ENCODE measurements at places on chromosomes 2 and 18. TPM values are rescaled to one million over a fixed set of nuclear protein-coding genes. Genes with fewer than 3 reads are reported as not detected.

DNA sequence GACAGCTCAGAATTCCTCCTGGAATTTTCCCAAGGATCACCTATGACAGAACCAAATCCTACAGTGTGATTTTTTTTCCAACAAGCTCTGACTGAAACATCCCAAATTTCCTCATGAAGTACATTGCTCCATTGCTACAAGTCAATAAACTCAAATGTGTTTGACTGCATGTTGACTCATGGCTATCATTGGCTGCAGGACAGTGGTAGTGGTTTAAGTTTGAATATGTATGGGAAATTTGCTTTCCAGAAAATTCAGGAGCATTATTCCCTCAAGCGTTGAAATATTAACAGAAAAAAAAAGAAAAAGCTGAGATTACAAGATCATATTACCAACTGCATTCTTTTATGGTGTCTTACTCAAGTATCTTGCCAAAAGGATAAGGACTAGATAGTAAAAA is 402.8 kb upstream of the DSEL start:
- no peaks in the 10 kb centered on the region for H3K4me1 ChIP-seq
- no peak for DNase-seq
- H3K4me3 ChIP-seq, result no peak overlapping the region
- H3K36me3 ChIP-seq, result no peaks in the 10 kb centered on the region
- H3K27ac ChIP-seq, result no peak overlapping the region

The SKA1 gene
- 0.61 TPM for total RNA-seq

GRCh38 chr2:16221461-16222010 is 281.2 kb downstream of the MYCN start:
- no peak overlapping the region for H3K27ac ChIP-seq
- H3K4me1 ChIP-seq, result no peaks in the 10 kb centered on the region
- no peaks in the 10 kb centered on the region for H3K36me3 ChIP-seq

The IL36A gene
- total RNA-seq, result not detected

The FAM161A gene
- total RNA-seq, result 2.8 TPM

- no peaks in the 10 kb centered on the region for H3K27me3 ChIP-seq
- no peak for DNase-seq
- peaks cover 4% of the 10 kb centered on the region for H3K4me1 ChIP-seq
- no peaks in the 10 kb centered on the region for H3K36me3 ChIP-seq
- no peak overlapping the region for H3K27ac ChIP-seq
These were observed 30.2 kb downstream of the CMPK2 start for GRCh38 chr2:6835467-6835866.

GRCh38 chr2:142076317-142076716 is 54.5 kb downstream of the LRP1B start:
- no peaks in the 10 kb centered on the region for H3K27me3 ChIP-seq
- H3K36me3 ChIP-seq, result no peaks in the 10 kb centered on the region
- no peak overlapping the region for H3K27ac ChIP-seq
- no peaks in the 10 kb centered on the region for H3K4me1 ChIP-seq
- DNase-seq, result no peak

GRCh38 chr18:30113454-30113853 is 929.1 kb downstream of the DSC3 start:
- H3K27ac ChIP-seq, result no peak overlapping the region
- no peaks in the 10 kb centered on the region for H3K27me3 ChIP-seq
- no peak overlapping the region for H3K4me3 ChIP-seq
- no peaks in the 10 kb centered on the region for H3K36me3 ChIP-seq
- no peaks in the 10 kb centered on the region for H3K4me1 ChIP-seq

The PJVK gene
- total RNA-seq, result 1.6 TPM

The STPG4 gene
- total RNA-seq, result not detected

The SAG gene
- total RNA-seq, result not detected

- H3K4me3 ChIP-seq, result no peak overlapping the region
- no peaks in the 10 kb centered on the region for H3K36me3 ChIP-seq
- DNase-seq, result no peak
- H3K27me3 ChIP-seq, result no peaks in the 10 kb centered on the region
- H3K27ac ChIP-seq, result no peak overlapping the region
- no peaks in the 10 kb centered on the region for H3K4me1 ChIP-seq
These were observed 159.2 kb downstream of the RIT2 start for GRCh38 chr18:42956287-42956686.

- no peaks in the 10 kb centered on the region for H3K27me3 ChIP-seq
- H3K36me3 ChIP-seq, result no peaks in the 10 kb centered on the region
- no peak overlapping the region for H3K27ac ChIP-seq
- H3K4me1 ChIP-seq, result no peaks in the 10 kb centered on the region
These were observed 22.5 kb upstream of the ACVR1 start for GRCh38 chr2:157898591-157898996.

- H3K36me3 ChIP-seq, result no peaks in the 10 kb centered on the region
- DNase-seq, result no peak
- no peak overlapping the region for H3K27ac ChIP-seq
These were observed 164.8 kb upstream of the SYT4 start for GRCh38 chr18:43442131-43442530.

The APOB gene
- 20.0 TPM for total RNA-seq

DNA sequence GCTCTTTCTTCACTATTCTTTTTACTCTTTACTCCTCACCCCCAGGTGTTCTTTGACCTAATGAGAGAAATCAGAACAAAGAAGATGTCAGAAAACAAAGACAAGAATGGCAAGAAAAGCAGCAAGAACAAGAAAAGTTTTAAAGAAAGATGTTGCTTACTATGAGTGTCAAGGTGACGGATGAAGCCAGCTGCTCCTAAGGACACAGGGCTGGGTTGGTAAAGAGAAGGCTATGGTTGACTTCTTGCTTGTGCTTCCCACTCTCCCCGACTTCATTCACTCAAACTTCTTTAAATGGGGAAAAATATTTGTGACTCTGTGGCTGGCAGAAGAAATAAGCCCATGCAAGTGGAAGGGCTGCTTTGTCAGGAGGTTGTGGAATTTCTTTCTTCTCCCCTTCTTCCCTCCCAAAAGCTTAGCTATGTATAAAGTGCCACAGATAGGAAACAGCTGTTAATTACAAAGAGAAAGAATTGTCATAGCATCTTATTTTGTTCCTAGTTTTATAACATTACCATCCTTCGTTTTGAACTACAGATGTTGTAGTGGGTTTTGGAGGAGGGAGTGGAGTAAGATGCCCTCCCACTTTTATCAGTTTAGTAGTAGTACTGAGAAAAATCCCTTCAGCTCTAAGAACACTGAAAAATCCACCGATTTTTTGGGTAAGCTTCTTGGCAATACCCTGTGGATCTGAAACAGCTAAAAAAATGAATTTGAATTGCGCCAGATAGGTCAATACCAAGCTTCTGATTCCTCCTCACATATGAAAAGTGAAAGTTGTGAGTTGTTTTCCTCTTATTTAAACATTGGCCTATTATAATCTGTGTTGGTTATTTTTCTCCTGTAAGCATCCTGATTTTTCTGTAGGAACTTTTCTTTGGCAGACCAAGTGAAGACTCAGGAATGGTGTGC is 40.7 kb downstream of the RALB start:
- DNase-seq, result no peak
- peaks cover 31% of the 10 kb centered on the region for H3K4me1 ChIP-seq
- H3K4me3 ChIP-seq, result no peak overlapping the region

GRCh38 chr18:50719471-50720324 is 100.1 kb downstream of the MRO start:
- no peaks in the 10 kb centered on the region for H3K27me3 ChIP-seq
- H3K36me3 ChIP-seq, result no peaks in the 10 kb centered on the region
- no peak overlapping the region for H3K27ac ChIP-seq

GRCh38 chr18:11004951-11005350 is 144.4 kb downstream of the PIEZO2 start:
- H3K27me3 ChIP-seq, result no peaks in the 10 kb centered on the region
- H3K27ac ChIP-seq, result no peak overlapping the region
- DNase-seq, result no peak
- no peak overlapping the region for H3K4me3 ChIP-seq
- no peaks in the 10 kb centered on the region for H3K36me3 ChIP-seq

- no peak overlapping the region for H3K27ac ChIP-seq
- H3K36me3 ChIP-seq, result no peaks in the 10 kb centered on the region
- H3K4me1 ChIP-seq, result peaks cover 7% of the 10 kb centered on the region
- H3K27me3 ChIP-seq, result no peaks in the 10 kb centered on the region
These were observed 10.1 kb downstream of the INPP1 start for GRCh38 chr2:190353537-190353899.

The PIEZO2 gene
- total RNA-seq, result 0.12 TPM

The OR6B2 gene
- not detected for total RNA-seq

GRCh38 chr18:48752928-48753327 is 197.8 kb downstream of the SMAD7 start:
- H3K4me1 ChIP-seq, result peaks cover 63% of the 10 kb centered on the region
- no peaks in the 10 kb centered on the region for H3K27me3 ChIP-seq
- H3K27ac ChIP-seq, result no peak overlapping the region
- H3K36me3 ChIP-seq, result peaks cover under 1% of the 10 kb centered on the region
- DNase-seq, result no peak
- no peak overlapping the region for H3K4me3 ChIP-seq

GRCh38 chr2:230552181-230552580 is 136.2 kb downstream of the SP100 start:
- no peak overlapping the region for H3K4me3 ChIP-seq
- no peak overlapping the region for H3K27ac ChIP-seq
- H3K27me3 ChIP-seq, result no peaks in the 10 kb centered on the region
- no peaks in the 10 kb centered on the region for H3K4me1 ChIP-seq
- DNase-seq, result no peak

- H3K27ac ChIP-seq, result no peak overlapping the region
- no peak for DNase-seq
- no peaks in the 10 kb centered on the region for H3K27me3 ChIP-seq
These were observed 58.5 kb upstream of the MSH6 start for GRCh38 chr2:47724221-47724981.

DNA sequence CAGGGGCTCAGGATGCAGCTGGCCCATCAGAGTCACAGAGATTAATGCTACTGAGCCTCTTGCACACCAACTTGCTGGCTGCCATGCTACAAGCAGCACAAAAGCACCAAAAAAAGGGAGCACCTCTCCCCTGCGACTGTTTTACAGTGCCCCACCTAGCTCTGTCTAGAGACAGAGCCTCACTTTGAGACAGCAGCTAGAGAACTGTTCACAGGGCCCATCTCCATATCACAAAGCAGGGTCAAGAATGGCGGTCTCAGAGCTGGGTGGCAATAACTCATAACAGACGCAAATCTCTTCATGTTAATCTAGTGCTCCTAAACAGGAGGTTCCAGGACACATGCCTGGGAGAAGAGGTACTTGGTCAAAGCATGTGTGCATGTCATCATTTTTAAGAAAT is 953.0 kb downstream of the DCDC2C start:
- no peaks in the 10 kb centered on the region for H3K4me1 ChIP-seq
- no peak overlapping the region for H3K27ac ChIP-seq
- H3K4me3 ChIP-seq, result no peak overlapping the region
- no peaks in the 10 kb centered on the region for H3K27me3 ChIP-seq
- no peaks in the 10 kb centered on the region for H3K36me3 ChIP-seq
- DNase-seq, result no peak

GRCh38 chr18:33901894-33902512 is 322.7 kb downstream of the NOL4 start:
- H3K4me3 ChIP-seq, result no peak overlapping the region
- no peaks in the 10 kb centered on the region for H3K36me3 ChIP-seq
- no peaks in the 10 kb centered on the region for H3K27me3 ChIP-seq
- H3K27ac ChIP-seq, result no peak overlapping the region
- DNase-seq, result no peak

The TUBB6 gene
- 75.1 TPM for total RNA-seq

The IL1F10 gene
- not detected for total RNA-seq

DNA sequence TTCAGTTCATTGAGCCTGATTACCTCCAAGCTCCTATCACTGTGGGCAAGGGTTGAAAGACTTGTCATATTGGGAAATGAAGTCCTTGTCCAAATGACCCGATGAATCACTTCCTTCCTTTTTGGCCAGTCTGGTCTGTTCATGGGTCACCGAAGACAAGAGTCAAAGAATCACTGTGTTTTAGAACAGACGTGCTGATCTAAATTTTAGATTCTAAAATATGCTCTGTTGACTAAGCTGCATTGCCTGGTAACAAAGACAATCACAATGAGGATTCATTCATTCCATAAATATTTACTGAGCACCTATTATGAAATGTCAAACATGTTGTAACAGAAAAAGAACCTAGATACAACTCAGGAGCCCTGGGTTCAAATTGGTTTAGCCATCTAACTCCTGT is 99.4 kb upstream of the RND3 start:
- no peaks in the 10 kb centered on the region for H3K36me3 ChIP-seq
- no peak overlapping the region for H3K4me3 ChIP-seq
- no peak overlapping the region for H3K27ac ChIP-seq
- H3K4me1 ChIP-seq, result no peaks in the 10 kb centered on the region
- DNase-seq, result no peak
- no peaks in the 10 kb centered on the region for H3K27me3 ChIP-seq

GRCh38 chr2:3168230-3168891 is 209.3 kb downstream of the EIPR1 start:
- H3K36me3 ChIP-seq, result no peaks in the 10 kb centered on the region
- H3K27ac ChIP-seq, result no peak overlapping the region
- no peak overlapping the region for H3K4me3 ChIP-seq
- no peak for DNase-seq
- no peaks in the 10 kb centered on the region for H3K27me3 ChIP-seq

The RBMS1 gene
- 68.2 TPM for total RNA-seq

GRCh38 chr2:41319437-41319836 is 728.4 kb upstream of the PKDCC start:
- H3K27me3 ChIP-seq, result no peaks in the 10 kb centered on the region
- H3K27ac ChIP-seq, result no peak overlapping the region
- no peaks in the 10 kb centered on the region for H3K4me1 ChIP-seq
- DNase-seq, result no peak
- no peaks in the 10 kb centered on the region for H3K36me3 ChIP-seq

The C2orf80 gene
- not detected for total RNA-seq

- DNase-seq, result no peak
- H3K4me3 ChIP-seq, result no peak overlapping the region
- no peaks in the 10 kb centered on the region for H3K36me3 ChIP-seq
- H3K27me3 ChIP-seq, result no peaks in the 10 kb centered on the region
- no peak overlapping the region for H3K27ac ChIP-seq
- H3K4me1 ChIP-seq, result peaks cover 8% of the 10 kb centered on the region
These were observed 81.4 kb upstream of the CABLES1 start for GRCh38 chr18:23053776-23054457.

Data from heart left ventricle (tissue), 16 donors.